SJCRH30 (cell line): ENCODE measurements at places on chromosomes 12 and 14.

GRCh38 chr14:91349481-91350074 is 68.0 kb downstream of the CCDC88C start:
- no peaks in the 10 kb centered on the region for H3K27me3 ChIP-seq
- no peak for DNase-seq
- H3K4me1 ChIP-seq, result peaks cover 13% of the 10 kb centered on the region
- no peaks in the 10 kb centered on the region for H3K36me3 ChIP-seq

GRCh38 chr12:79454338-79454843 is 236.4 kb downstream of the PAWR start:
- no peak overlapping the region for H3K27ac ChIP-seq
- no peaks in the 10 kb centered on the region for H3K36me3 ChIP-seq
- no peaks in the 10 kb centered on the region for H3K4me1 ChIP-seq
- no peak overlapping the region for H3K4me3 ChIP-seq
- DNase-seq, result no peak
- no peaks in the 10 kb centered on the region for H3K27me3 ChIP-seq

GRCh38 chr12:11658791-11659190 is 9.3 kb downstream of the ETV6 start:
- no peaks in the 10 kb centered on the region for H3K27me3 ChIP-seq
- no peak overlapping the region for H3K27ac ChIP-seq
- peaks cover 9% of the 10 kb centered on the region for H3K4me1 ChIP-seq
- H3K4me3 ChIP-seq, result no peak overlapping the region
- DNase-seq, result no peak
- H3K36me3 ChIP-seq, result no peaks in the 10 kb centered on the region

DNA sequence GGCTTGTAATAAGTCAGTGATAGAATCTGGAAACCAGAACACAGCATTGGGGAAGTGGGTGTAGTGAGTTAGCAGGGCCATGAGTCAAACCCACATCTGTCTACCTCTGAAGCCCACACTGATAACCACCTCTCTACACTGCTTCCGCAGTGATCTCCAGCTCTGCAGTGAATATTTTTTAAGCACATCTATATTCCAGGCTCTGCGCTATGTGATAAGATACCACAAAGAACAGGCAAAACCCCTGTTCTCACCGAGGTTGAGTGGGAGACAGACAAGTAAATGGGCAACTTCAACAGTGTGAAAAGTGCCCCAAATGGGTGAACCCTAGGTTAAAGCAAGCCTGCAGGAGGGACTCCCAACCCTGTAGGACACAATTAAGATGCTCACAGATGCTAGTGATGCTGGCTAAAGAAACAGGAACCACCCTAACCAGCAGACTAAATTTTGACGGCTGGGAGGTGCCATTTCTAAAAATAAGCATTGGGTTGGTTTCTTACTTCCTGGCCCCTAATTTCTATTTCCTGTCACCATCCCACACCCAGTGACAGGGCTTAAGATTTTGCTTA is 375.0 kb downstream of the DPF3 start:
- no peak overlapping the region for H3K4me3 ChIP-seq
- H3K36me3 ChIP-seq, result no peaks in the 10 kb centered on the region
- no peaks in the 10 kb centered on the region for H3K27me3 ChIP-seq

DNA sequence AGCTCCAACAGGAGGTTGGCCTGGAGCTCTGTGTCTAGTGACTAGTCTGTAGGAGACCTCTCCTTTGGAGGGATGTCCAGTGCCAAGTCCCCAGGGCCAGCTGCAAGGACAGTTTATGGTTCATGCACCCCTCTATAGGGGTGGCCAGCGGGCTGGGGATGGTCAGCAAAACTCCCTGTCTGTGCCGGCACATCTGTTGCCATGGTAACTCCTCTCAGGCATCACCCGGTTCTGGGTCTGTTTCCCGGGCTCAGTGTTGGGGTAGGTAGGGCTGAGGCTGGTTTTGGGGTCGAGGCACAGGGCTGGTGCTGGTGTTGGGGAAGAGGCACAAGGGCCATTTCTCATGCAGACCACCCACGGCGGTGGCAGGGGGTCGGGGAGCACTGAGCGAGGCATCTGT is 196.8 kb downstream of the RBM19 start:
- peaks cover 10% of the 10 kb centered on the region for H3K4me1 ChIP-seq
- no peaks in the 10 kb centered on the region for H3K27me3 ChIP-seq
- no peak overlapping the region for H3K27ac ChIP-seq
- no peaks in the 10 kb centered on the region; the same call in 1 of the 2 replicates for H3K36me3 ChIP-seq

DNA sequence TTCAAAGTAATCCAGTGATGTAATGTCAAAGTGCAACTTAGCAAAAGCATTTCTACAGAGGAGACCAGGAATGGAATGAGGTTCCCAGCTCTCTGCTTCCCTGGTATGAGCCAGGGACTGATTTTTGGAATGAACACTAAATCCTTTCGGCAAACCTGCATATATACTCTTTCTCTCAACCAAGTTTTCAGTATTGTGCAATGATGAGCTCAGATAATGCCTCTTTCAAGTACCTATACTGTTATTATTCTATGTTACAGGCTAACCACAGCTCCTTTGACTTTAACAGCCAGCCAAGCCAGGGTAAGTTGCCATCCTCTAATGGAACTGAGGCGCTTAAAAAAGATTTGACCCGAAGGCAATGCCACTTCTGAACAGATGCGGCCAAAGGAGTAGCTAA is 104.9 kb upstream of the FSCB start:
- no peak for DNase-seq
- no peak overlapping the region for H3K27ac ChIP-seq
- H3K36me3 ChIP-seq, result no peaks in the 10 kb centered on the region

DNA sequence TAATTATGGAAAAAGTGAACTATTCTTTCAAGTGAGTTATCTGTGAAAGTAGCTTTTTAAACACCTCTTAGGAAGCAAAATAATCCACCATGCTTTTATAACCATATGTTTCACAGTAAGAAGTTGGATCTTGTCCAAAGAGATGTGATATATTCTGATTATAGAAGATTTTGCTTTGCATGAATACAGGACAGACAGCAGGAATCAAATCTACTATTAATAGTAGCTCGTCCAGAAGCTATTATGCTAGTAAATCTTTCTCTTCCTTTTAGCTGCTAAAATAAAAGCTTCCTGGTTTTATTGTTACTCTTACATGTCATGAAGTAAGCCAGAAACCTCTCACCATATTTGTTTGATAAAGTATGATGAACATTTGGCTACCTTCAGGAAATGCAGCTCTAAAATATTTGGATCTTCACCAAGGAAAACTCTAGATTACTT is 257.0 kb downstream of the IPO8 start:
- no peaks in the 10 kb centered on the region for H3K4me1 ChIP-seq
- DNase-seq, result no peak
- no peaks in the 10 kb centered on the region for H3K36me3 ChIP-seq
- H3K4me3 ChIP-seq, result no peak overlapping the region

- peaks cover 15% of the 10 kb centered on the region for H3K4me1 ChIP-seq
- no peak for DNase-seq
- no peak overlapping the region for H3K4me3 ChIP-seq
- no peaks in the 10 kb centered on the region for H3K36me3 ChIP-seq
Measured at GRCh38 chr12:75525263-75525662, 13.9 kb upstream of the KRR1 start.

GRCh38 chr14:98369344-98369743 is 902.7 kb downstream of the BCL11B start:
- H3K4me3 ChIP-seq, result no peak overlapping the region
- no peaks in the 10 kb centered on the region for H3K27me3 ChIP-seq
- H3K27ac ChIP-seq, result no peak overlapping the region
- no peak for DNase-seq

GRCh38 chr14:32252030-32252670 is 49.1 kb upstream of the RNU6-8 start:
- H3K4me1 ChIP-seq, result peaks cover 3% of the 10 kb centered on the region; the same call in 1 of the 2 replicates
- DNase-seq, result peak; percentile 90
- H3K4me3 ChIP-seq, result no peak overlapping the region
- H3K27ac ChIP-seq, result no peak overlapping the region
- no peaks in the 10 kb centered on the region for H3K36me3 ChIP-seq

DNA sequence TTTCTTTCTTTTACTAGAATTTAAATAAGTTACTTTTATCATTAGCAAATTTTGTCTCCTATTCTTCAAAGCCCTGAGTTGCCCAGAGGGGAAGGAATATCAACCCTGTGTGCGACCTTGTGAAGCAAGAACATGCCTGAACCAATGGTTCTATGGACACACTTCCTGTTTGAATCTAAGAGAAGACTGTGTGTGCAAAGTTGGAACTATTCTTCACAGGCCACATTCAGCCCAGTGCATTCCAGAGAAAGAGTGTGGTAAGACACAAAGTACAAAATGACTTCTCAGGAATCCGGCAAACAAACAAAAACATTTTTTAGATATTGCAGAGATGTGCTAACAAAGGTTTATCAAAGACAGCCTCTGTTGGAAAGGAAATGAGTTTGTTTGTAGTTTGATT is 90.8 kb upstream of the PTPRQ start:
- H3K4me3 ChIP-seq, result no peak overlapping the region
- H3K27me3 ChIP-seq, result no peaks in the 10 kb centered on the region
- no peaks in the 10 kb centered on the region for H3K36me3 ChIP-seq
- no peak for DNase-seq
- peaks cover 4% of the 10 kb centered on the region; the same call in 1 of the 2 replicates for H3K4me1 ChIP-seq

- H3K36me3 ChIP-seq, result no peaks in the 10 kb centered on the region
- peak overlapping the region; percentile 84 for H3K4me3 ChIP-seq
- peak overlapping the region; percentile 22; the same call in 1 of the 2 replicates for H3K27ac ChIP-seq
- no peaks in the 10 kb centered on the region for H3K27me3 ChIP-seq
- H3K4me1 ChIP-seq, result peaks cover 11% of the 10 kb centered on the region
Measured at GRCh38 chr14:73457041-73457923, 1.1 kb downstream of the NUMB start.

- no peaks in the 10 kb centered on the region for H3K27me3 ChIP-seq
- H3K27ac ChIP-seq, result peak overlapping the region; percentile 80
- H3K36me3 ChIP-seq, result peaks cover 45% of the 10 kb centered on the region
- peaks cover 8% of the 10 kb centered on the region for H3K4me1 ChIP-seq
- peak overlapping the region; percentile 97 for H3K4me3 ChIP-seq
Measured at GRCh38 chr14:60721326-60722106, 2.6 kb downstream of the SIX4 start.

DNA sequence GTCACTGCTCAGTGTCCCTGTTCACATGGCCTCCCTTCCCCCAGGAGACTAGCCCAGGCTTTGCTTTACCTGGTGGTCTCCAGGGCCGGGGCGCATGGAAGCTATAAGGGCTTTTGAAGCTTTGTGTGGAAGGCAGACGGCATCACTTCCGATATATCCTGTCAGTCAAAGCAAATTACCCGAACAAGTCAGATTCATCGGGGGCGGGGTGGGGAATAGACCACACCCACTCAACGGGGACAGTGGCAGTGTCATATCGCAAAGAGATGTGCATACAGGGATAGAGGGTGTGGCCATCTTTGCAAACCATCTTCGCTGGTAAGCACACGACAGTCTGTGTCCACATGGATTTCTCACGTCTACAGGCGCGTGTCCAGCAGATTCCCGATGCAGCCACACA is 127.3 kb downstream of the GLT1D1 start:
- no peaks in the 10 kb centered on the region for H3K27me3 ChIP-seq
- no peak for DNase-seq
- no peak overlapping the region for H3K4me3 ChIP-seq
- no peak overlapping the region for H3K27ac ChIP-seq
- H3K36me3 ChIP-seq, result no peaks in the 10 kb centered on the region

DNA sequence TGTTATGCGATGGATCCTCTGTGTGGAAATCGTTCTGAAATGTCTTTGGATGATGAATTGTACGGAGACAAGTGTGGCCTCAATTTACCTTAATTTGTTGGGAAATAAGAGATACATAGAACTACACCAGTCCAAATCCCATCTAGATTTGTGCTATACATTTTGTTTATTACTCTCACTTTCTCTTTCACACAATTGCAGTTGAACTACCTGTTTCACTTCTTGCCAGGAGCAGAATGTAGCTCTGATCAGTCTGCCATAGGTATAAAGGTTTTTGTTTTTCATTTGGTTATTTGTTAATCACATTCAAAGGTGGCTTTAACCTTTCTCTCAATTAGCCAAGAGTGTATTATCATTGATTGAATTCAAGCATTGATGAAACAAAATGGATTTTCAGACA is 268.2 kb downstream of the SNAPC1 start:
- no peaks in the 10 kb centered on the region for H3K36me3 ChIP-seq
- no peak overlapping the region for H3K4me3 ChIP-seq
- DNase-seq, result no peak
